ENCODE measurements at places on chromosomes 1 and 21.

DNA sequence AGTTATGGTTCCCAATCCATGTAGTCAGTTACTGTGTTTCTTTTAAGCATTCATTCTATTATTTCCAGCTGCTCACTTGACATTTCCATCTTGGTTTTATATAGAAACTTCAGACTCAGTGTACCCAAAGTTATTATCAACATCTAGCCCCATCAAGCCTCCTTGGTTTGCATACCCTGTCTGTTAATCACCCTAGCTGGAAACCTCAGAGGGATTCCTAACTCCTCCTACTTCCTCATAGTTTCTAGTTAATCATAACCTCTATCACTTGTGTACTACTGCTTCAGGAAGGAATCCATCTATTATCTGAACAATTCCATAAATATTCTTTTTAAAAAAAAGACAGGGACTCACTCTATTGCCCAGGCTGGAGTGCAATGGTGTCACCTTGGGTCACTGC lies 293.3 kb downstream of the SDCCAG8 start:
- DNase-seq, result no peak

DNA sequence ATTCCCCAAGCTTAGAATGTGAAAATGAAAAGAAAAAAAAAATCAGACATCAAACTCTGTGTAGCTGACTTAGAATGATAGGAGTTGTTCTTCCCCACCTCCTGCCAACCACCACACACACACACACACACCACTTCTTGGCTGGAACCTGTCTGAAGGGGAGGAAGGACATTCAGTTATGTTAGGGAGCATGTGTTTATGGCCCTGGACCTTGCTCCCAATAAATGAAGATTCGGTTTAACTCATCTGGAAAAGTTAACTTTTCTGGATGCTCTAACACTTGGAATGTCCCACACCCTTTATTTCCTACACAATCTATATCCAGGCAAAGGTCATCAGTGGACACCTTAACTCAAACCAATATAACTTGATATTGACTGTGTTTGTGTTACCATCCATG lies 112.4 kb downstream of the DAB1 start:
- no peak for DNase-seq

DNA sequence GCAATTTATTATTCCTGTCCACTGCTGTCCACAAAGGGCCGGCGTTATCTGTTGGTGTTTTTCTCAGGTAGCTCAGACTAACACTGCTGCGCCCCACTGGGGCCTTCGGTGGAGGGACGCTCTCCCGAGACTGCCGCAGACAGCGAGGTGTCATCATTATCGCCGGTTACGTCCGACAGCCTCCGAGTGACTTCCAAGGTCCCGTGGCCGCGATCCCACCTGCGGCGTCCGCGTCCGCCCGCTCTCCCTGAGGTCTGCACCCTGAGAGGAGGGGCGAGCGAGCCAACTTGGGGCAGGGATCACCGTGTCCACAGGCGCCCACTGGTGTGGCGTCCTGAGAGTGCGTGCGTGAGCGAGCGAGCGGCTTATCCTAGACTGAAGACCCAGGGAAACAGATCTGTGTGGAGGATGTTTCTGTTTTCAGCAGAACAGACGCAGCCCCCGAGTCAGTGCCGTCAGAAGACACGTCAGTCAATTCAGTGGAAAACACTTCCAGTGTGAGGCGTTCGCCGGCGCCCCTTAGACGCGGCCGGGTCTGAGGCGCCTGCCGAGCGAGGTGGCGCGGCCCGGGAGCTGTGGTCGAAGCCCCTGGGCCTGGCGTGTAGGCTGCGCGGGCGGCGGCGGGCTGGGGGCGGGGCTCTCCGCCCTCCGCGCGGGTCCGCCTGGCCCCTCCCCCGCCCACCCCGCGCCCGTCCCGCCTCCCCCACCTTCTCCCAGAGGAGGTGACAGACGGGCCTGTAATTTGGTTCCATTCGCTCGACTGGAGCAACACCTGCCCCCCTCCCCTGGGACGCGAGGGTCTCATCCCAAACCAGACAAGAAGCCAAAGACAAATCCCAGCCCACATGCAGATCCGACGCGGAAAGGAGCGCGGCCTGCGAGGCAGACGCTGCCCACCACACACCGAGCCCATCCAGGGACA lies 12.6 kb downstream of the NHLH2 start:
- DNase-seq, result peak; percentile 17

DNA sequence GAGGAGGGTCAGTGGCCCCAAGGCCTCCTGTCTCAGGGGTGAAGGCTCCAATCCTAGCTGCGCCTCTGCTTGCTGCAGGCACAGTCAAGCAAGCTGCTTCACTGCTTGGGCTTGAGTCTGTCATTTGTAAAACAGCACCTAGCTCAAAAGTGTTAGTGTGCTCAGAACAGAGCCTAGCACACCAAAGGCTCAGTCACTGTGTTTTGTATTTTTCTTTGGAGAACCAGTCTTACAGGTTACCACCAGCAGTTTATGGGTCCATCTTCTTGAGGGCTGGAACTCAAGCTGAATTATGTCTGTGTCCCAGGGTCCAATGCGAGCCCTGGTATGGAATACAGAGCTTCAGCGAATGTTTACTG lies 113.6 kb downstream of the DMRTB1 start:
- DNase-seq, result no peak

DNA sequence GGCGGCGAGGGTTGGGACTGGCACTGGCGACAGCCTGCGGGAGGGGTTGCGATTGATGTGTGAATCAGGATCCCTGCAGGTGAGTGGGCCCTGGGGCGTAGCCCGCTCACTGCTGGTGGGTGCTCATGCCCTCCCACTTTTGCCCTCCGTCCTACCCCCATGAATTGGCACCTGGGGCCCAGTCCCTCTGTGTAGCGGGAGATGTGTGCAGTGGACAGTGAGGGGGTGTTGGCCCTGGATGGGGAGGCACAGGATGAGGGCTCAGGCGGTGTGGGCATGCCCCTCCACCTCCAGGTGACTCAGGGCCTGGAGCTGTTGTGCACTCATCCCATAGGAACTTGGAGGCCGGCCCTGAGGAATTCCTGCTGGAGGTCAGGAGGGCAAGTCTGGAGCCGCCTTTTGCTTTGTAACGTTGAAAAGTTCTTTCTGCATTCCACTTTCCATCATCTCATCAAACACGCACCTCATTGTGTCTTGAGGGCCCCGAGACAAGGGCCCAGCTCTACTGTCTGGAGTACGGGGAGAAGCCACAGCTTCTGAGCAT lies 3.0 kb downstream of the PEAR1 start:
- no peak for DNase-seq

GRCh38 chr1:204267191-204267601 lies 53.4 kb upstream of the GOLT1A start:
- no peak for DNase-seq

- no peak for DNase-seq
These were observed 86.9 kb downstream of the ADARB1 start for GRCh38 chr21:45161038-45161945.

DNA sequence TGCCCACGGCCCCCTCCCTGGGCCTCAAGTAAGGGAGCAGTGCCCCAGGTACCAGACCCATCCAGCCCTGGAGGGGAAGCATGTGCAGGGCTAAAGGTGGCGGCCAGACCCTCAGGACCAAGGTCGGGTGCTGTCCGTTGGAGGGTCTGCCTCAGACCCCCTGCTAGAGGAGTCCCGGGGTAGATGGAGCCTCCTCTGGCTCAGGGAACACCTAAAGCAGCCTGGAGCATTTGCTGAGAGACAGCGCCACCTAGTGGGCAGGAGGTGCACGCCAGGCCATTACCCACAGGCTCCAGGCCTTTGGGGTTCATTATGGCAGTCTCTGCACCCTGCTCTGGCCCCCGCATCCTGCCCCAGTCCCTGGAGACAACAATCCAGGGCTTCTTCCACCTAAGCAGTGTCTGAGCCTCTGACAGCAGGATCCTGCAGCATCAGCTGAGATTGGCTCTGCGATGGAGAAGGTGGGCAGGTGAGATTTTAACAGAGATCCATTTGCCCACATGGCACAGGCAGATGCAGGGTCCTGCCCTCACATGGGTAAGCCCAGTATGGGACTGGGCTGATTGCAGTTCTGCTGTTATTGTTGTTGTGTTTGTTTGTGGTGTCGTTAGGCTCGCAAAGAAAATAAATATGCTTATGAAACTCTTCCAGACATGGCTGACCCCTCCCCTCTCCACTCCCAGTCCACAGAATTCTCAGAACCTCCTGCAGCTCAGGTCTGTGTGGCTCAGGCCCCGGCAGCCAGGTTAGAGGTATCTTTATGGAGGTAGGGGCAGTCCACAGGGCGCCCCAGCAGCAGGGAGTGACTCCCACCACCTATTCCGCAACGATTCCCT lies 42.4 kb downstream of the CTNNBIP1 start:
- DNase-seq, result peak; percentile 87

DNA sequence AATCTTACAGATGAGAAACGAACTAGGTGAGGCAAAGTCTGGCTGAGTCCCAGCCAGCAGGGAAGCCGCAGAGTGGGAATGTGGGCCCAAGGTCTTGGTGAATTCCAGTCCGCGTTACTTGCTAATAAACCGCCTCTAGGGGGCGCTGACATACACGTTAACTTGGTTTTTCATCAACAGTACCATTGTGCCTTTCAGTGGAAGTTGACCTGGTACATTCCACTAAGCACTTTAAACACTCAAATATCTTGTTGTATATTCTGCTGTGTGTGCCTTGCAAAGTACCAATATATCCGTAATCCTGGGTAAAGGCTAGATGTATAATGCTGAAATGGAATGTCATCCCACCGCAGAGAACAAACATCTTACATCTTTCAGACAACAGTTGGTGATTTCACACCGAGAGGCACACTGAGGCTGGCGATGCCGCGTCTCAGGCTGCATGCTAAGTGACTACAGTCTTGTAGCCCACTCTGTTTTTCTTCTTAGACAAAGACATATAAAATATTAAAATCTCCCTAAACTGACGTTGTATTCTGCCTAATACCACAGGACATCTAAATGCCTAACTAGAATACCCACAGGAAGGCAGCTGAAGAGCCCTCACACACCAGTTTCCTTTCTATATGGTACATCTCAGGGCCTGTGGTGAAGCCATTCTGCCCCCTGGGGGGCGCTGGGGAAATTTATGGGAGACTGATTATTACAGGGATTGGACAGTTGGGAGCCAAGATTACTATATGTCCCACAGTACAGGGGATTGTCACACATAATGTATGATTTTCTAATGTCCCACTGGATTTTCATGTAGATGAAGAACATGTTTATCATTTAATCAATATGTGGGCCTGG lies 49.2 kb upstream of the C1orf198 start:
- DNase-seq, result peak; percentile 88

GRCh38 chr1:107514841-107515240 lies 374.0 kb downstream of the NTNG1 start:
- no peak for DNase-seq

DNA sequence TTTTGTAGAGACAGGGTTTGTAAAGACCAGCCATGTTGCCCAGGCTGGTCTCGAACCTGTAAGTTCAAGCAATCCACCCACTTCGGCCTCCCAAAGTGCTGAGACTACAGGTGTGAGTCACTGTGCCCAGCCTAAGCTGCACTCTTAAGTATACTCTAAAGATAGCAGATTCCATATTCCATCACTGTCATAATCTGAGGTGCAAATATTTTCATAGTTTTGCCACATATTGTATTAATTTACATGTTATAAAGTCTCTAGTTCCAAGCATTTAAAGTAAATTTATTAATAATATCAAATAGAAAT lies 121.3 kb downstream of the HFM1 start:
- no peak for DNase-seq

DNA sequence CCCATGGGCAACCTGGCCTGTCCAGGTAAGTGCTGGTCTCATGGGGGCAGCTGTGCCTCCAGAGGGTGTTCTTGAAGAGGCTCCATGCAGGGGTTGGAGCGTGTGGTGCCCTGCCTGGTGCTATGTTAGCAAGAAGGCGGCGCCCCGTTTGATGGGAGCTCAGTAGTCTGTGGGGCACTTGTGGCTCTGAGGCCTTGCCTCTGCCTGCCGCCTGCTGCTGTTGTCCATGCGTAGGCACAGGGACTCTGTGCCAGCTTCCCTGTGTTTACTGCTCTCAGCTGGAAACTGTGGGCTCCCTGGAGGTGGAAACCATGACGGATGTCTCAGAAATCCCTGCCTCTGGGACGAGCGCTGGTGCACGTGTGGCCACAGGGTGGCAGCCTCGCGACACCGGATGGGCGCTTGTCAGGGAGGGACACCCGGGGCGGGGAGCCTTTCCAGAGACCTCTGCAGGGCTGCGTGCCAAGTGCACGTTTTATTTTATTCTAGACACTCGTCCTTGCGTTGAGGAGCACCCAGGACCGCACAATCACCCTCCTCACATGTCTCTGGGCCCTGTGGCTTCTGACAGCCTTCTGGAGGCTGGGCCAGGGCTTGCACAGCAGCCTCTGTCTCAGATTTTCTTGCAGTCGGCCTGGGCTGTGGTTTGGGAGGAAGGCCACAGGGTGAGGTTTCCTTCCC lies 27.1 kb downstream of the SNAP47 start:
- DNase-seq, result peak; percentile 86

GRCh38 chr1:244391761-244392160 lies 59.9 kb downstream of the ADSS2 start:
- no peak for DNase-seq

- DNase-seq, result no peak
These were observed 54.0 kb upstream of the LRP8 start for GRCh38 chr1:53381790-53382401.

DNA sequence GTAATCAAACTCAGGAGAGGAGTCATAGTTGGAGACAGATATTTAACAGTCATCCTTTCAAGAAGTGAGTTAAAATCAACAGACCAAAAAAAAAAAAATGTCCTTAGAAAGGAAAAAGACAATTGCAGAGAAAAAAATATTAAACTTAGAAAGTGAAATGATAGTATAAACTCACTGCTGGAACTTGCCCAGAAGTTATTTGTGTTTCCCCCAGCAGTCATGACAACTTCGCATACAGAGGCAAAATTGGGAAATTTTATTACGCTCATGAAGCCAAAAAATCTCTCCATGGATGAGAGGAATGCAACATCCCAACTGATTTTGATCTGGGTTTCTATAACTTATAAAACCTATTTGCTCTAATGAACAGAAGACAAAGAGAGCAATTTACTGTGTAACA lies 198.2 kb downstream of the LRRC7 start:
- no peak for DNase-seq

DNA sequence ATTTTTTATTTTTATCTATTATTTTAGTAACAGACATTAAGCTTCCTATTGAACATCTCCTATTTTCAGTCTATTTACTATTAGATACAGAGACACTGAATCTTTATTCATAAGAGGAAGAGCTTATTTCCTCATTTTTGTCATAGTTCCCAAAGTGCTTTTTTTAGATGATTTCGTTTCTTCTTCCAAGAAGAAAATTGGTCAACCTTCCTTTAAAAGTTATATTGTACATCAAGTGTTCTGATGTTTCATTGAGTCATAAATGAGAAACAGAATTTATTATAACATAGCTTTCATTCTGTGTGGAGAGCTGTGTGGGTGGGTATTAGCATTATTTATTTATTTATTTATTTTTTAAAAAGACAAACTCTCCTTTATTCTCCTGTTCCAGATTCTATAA lies 50.6 kb upstream of the BACH1 start:
- no peak for DNase-seq

- no peak for DNase-seq
These were observed 1018.2 kb upstream of the PRMT6 start for GRCh38 chr1:106038260-106038659.

DNA sequence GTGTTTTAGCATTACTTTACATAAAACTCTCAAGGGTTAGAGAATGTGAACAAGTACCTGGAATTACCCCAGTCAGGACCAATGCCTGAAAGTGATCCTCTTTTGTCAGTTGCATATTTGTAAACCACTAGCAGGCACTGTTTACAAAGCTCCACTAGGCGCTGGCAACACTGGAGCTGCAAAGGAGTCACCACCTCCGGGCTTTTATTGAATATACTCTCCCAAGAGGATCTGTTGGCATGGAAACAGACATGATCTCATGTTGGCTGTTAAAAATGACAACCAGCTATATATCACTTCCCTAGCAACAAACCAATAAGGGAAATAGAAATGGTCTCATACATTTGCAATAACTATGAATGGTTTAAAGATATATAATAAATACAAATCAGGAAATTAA lies 116.0 kb downstream of the TTLL7 start:
- DNase-seq, result no peak

Measured in erythroblast (primary cell).